ENCODE measurements at places on chromosomes 6 and 20. TPM values are rescaled to one million over a fixed set of nuclear protein-coding genes. Genes with fewer than 3 reads are reported as not detected.

DNA sequence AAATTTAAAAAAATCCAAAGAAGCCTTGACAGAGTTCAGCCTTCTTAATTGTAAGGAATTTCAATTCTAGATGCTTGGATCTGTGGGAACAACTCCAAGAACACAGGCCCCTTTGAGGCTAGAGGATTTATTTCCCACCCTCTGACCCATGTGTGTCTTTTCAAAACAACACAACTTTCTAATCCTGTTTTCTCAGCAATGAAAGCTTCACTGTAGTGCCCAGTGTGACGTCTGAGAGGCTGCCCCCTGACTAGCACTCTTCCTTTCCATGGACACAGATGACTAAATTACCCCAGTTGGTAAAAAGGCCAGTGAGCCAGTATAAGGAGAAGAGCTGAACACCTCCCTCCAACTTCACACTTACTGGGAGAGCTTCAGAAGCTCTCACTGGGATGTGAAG, 16.5 kb upstream of the CCR6 start:
- no peaks in the 10 kb centered on the region for H3K4me1 ChIP-seq
- no peak for DNase-seq
- H3K4me3 ChIP-seq, result no peak overlapping the region
- H3K27ac ChIP-seq, result no peak overlapping the region
- H3K36me3 ChIP-seq, result no peaks in the 10 kb centered on the region

Gene PSORS1C1
- 0.37 TPM for polyA plus RNA-seq

DNA sequence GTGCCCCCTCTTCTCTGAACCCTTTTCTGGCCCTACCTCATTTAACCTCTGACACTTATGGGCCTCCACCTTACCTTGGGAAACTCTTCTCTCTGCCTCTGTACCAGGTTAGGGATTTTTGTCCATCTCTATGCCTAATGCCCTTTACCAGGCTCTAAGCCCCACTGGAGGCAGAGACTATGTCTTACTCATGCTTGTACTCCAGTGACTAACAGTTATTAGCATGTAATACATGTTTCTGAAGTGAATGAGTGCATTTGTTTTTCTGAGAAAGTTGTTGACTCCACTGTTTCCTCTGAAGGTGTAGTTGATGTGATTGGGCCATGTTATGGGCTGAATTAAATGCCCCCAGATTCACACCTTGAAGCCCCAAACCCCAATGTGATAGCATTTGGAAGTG, 234.3 kb downstream of the PACRG start:
- no peak overlapping the region for H3K27ac ChIP-seq
- H3K4me3 ChIP-seq, result no peak overlapping the region

GRCh38 chr6:140043762-140044378, 669.4 kb upstream of the CITED2 start:
- no peak for DNase-seq
- no peaks in the 10 kb centered on the region for H3K27me3 ChIP-seq
- no peaks in the 10 kb centered on the region for H3K4me1 ChIP-seq
- no peak overlapping the region for H3K4me3 ChIP-seq
- peak overlapping the region; percentile 36 for H3K27ac ChIP-seq
- H3K36me3 ChIP-seq, result no peaks in the 10 kb centered on the region

DNA sequence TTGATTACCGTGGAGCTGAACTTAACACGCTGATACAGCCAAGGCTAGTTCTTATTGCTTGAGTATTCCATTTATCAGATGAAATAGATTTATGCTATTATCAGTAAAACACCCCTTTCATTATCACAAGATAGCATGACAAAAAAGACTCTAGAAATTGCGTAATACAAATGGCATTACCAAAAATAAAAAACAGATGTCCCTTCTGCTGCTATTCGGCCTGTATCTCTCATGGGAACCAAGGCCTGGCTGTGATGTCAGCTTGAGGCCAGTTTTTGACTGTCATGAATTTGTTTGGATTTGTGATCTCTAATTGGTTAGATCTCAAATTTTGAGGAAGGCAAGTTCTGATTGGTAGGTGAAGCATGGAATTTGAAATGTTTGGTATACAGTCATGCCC, 25.2 kb downstream of the MEI4 start:
- H3K27me3 ChIP-seq, result no peaks in the 10 kb centered on the region
- no peaks in the 10 kb centered on the region for H3K36me3 ChIP-seq
- no peak for DNase-seq
- no peaks in the 10 kb centered on the region for H3K4me1 ChIP-seq
- no peak overlapping the region for H3K27ac ChIP-seq
